ENCODE measurements at places on chromosomes 6 and 20.

DNA sequence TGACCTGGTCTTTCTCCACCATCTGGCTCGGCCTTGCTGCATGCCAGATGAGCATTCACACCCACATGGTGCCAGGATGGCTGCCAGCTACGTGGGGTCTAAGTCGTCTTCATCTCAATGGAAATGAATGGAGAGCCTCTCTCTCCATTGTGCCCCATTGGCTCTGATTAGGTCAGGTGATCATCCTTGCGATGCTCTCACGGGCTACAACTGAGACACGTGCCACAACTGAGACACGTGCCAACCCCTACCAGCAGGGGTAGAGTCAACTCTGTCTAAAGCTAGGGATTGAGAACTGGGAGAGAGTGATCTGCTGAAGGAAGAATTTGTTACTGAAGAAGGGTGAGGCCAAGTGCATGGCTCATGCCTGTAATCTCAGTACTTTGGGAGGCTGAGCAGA lies 67.3 kb upstream of the RALY start:
- no peak for DNase-seq

GRCh38 chr6:32522302-32523047 lies 7.6 kb downstream of the HLA-DRB5 start:
- no peak for DNase-seq

DNA sequence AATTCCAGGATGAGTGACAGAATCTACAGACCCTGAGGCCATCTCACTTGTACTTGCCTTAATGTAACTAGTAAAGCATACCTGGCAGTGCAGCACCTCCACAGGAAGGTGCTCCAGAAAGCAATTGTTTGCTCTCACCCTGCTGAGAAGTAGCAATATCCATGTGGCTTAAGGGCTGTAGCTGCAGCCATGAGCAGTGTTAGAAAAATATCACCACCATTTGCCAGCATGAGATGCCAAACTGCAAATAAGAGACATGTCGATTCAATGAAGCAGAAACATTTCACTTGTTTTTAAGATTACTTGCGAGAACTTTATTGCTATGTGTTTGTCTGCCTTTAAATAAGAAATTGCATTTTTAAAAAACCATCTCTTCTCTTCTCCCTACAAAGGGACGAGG lies 151.5 kb downstream of the PRL start:
- DNase-seq, result no peak

GRCh38 chr20:24948939-24949679 lies at the start of gene CST7:
TSS of gene CST7 (plus strand) at chr20:24949269. CDS start at chr20:24949506, 237 bp downstream.
- no peak for DNase-seq

DNA sequence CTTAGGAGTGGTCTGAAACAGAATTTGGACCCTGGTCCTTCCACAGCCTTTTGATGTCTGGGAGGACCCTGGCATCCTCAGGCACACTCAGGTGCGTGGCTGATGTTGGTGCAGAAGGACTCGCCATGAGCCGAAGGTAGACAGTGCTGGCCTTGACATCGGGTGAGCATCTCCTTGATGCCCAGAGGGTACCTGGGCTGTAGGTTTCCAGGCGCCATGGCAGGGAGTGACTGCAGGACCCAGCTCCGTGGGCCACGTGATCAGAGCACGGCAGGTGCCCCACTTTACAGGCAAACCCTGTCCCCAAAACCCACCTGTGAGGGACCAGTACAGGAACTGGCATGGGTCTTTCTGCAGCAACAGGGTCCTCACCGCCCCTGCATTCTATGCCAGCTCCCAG lies 319.2 kb downstream of the CDH4 start:
- DNase-seq, result no peak

DNA sequence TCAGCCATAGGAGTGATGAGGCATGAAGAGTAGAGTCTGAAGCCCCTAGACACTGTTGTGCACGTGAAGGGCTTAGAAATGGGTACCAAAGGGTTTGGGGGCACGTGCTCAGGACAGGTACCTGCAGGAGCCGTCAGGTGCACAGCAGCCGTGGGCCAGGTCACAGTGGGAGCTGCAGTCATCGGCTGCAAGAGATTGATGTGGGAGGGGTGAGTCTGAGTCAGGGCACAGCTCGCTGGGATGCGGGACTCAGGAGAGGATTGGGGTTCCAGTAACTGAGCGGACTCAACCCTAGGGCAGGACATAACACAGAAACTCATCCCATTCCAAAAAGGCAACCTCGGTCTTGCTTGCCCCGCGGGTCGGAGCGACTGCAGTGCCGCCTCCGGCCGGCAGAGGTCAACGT lies 1.1 kb downstream of the DLK2 start:
- DNase-seq, result no peak

- DNase-seq, result no peak
Measured at GRCh38 chr20:13648291-13649228, 9.8 kb upstream of the TASP1 start.

All from posterior cingulate gyrus (tissue), 11 donors.